ENCODE measurements at places on chromosomes 2 and 18.

DNA sequence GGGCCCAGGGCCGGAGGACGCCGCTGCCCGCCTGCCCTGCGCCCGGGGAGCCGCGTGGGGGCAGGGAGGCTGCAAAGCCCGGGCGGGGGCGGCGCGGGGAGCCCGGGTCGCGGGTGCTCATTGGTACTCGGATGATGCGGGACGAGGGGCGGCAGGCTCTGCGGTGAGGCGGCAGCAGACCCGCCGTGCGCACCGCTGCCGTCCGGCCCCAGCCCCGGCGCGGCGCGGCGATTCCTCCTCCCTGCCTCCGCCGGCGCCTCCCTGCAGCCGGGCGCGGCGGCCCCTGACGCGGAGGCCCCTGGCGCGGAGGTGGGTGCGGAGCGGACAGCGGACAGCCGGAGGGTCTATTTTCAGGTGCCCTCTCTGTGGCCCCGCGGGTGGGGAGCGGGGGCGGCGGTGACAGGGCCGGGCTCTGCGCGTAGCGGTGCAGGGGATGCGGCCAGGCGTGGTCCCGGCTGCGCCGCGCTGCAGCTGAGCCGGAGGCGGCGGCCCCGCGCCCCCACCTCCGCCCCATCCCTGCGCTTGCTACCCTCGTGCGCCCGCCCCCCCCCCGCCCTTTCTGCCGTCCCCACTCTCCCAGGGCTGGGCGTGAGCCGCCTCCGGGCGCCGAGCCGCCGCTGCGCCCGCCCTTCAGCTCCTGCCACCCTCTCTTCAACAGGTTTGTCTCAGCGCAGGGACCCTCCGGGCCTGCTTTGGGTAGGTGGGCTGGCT lies 640 bp downstream of the SPTBN1 start:
- peak; percentile 32 for DNase-seq

- DNase-seq: peak; percentile 37
Measured at GRCh38 chr2:207995887-207996286, 29.4 kb downstream of the PLEKHM3 start.

DNA sequence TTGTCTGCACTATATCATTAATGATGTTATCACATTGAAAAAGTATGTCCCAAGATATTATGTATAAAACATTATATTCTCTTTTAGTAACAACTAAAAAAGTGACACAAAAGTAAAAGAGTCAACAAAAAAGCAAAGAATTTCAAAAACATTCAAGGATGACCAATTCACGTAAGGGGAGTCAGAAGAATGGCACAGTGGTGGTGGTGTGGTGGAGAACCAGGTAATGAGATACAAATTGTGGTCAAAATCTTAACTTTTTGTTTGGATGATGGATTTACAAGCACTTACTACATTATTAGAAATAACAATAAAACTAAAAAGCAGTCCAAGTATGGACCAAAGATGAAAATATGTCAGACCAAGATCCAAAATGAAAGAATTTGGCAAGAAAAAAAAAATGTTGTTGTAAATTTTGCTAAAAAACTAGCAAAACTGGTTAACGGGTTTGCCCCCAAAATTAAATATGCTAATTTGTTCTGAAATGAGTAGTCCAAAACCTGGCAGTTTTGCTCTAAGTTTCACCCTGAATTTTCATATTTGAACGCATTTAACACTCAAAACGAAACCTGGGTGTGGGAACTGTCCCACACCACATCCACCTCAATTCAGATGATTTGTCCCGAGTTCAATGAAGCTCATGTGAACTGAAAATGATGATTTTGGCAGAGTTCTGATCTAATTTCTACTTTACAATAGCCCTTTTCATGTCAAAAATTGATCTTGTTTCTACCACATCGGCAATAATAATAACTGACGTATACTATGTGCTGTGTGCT lies 135.8 kb downstream of the IKZF2 start:
- DNase-seq: no peak

DNA sequence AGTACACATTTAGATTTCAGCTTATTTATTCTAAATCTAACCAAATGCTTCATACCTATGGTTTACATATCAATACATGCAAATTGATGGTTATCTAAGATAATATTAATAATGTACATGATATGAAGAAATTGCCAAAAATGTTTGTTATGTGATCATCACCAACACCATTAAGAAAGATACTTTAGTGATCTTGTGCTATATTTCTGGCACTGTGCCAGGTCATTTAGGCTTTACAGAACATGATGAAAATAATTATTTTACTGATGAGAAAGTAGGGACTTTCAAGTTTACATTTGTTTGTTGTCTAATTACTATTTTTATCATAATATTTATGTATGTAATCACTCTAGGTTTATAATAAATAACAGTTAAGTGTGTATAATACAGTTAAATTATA lies 158.3 kb downstream of the GULP1 start:
- DNase-seq: no peak

- DNase-seq: no peak
Measured at GRCh38 chr2:2291500-2292260, 39.4 kb downstream of the MYT1L start.

DNA sequence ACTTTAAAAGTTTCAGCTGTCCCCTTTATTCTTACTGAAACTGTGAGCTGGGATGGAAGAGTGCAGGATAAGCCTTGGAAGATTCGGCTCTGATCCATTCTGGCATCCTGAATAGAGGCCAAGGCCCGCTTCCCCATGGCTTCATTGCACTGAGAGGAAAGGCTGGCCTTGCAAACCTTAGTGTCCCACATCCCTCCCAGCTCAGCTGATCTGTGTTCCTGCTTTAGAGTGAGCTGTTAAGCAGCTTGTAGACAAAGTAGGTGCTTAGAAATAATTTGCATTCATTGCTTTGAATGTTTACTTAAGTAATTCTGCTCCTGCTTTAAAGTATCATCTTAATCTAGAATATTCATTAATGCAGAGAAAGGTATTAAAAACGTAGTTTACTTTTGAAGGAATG lies 169.6 kb upstream of the BOD1L2 start:
- no peak for DNase-seq

Data from fibroblast of gingiva (primary cell).